ENCODE measurements at places on chromosomes 6 and 20.

GRCh38 chr6:88459643-88460042, 293.5 kb upstream of the CNR1 start:
- no peak for DNase-seq

- no peak for DNase-seq
These were observed 203.3 kb downstream of the PREX1 start for GRCh38 chr20:48624315-48625020.

DNA sequence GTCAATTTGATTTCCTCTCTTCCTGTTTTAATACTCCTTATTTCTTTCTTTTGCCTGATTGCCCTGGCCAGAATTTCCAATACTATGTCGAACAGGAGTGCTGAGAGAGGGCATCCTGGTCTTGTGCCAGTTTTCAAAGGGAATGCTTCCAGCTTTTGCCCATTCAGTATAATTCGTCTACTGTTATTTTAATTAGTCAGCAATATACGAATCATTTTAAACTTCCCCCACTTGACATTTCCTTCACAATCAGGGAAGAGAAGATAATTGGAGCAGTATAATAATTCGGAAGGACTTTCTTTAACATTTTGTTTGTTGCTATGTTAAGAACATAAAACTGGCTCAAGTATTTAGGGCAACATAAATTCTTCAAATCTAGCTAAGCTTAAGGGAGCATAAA, 860.3 kb upstream of the SLC35B3 start:
- no peak for DNase-seq

DNA sequence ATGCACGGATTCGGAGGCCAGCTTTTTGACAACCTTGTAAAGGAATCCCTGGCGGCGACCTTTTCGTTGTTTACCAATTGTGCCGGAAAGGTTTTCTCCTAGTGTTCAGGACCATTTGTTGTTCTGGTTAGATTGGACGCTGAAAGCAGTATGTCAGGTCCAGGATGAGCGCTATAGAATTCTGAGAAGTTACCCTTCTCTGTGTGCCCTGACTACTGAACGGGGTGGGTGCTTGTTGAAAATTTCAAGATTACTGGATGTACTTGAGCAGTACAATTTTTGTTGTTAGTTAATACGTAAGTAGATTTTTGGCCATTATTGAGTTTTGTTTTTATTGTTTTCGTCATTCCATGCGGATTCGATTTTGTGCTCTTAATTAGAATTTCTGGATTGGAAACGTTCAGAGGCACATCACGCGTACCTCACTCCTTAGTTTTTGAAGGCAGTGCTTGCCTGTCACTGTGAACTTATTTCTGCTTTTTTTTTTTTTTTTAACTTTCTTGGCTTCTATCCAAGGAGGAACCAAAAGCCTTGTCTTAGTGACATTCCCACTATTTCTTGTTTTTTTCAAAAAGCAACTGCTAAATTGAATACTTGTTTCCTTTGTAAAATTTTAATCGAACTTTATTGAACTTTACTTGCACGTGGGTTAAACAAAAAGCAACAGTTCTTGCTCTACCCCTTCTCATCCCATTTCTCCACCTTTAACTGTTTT, 898 bp downstream of the XRN2 start:
- DNase-seq, result no peak

DNA sequence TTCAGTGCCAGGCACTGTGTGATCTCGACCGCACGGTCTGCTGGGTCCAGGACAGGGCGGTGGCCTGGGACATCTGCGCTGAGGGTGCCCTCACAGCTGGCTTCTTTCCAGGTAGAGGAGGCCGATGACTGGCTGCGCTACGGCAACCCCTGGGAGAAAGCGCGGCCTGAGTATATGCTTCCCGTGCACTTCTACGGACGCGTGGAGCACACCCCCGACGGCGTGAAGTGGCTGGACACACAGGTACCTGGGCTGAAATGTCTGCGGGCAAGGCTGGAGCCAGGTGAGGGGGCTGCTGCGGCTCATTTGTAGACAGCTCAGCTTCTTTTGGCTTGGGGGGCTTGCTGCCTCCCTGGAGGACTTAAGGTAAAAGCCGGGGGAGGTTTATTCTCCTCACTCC, 26.6 kb downstream of the PYGB start:
- peak; percentile 4 for DNase-seq

DNA sequence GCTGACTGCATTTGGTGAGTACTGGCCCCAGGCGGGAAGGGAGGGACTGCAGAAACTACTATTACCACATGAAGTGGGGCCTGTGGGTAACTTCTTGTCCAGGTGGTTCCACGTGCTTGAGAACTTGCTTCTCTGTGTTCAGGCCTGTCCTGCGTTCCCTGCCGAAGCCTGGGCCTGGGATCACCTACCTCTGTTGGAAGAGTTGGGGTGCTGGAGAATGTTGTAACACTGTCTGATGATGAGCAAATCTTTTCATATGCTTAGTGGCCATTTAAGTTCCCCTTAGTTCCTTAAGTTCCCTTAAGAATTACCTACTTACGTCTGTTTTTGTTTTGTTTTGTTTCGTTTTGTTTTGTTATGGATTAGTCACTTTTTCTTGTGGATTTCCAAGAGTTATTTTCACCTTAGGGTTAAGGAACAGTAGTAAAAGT, 154.4 kb downstream of the DTNBP1 start:
- no peak for DNase-seq

DNA sequence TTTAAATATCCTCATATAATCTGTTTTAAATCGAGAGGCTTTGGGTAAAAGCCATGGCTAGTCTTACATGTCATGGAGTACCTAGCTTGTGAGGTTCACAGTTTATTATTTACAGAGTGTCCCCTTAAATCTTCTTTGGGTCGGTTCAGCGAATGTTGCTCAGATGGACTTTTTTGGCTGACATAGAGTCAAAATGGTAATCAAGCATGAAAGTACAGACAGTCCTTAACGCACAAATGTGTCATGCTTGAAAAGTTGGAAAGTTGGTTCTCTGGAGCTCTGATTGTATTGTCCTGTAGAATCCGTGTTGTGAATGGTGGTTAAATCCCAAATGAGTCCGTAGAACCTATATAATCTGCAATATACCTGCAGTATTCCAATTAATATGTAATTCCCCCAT, 22.0 kb downstream of the PTPN1 start:
- DNase-seq, result no peak

DNA sequence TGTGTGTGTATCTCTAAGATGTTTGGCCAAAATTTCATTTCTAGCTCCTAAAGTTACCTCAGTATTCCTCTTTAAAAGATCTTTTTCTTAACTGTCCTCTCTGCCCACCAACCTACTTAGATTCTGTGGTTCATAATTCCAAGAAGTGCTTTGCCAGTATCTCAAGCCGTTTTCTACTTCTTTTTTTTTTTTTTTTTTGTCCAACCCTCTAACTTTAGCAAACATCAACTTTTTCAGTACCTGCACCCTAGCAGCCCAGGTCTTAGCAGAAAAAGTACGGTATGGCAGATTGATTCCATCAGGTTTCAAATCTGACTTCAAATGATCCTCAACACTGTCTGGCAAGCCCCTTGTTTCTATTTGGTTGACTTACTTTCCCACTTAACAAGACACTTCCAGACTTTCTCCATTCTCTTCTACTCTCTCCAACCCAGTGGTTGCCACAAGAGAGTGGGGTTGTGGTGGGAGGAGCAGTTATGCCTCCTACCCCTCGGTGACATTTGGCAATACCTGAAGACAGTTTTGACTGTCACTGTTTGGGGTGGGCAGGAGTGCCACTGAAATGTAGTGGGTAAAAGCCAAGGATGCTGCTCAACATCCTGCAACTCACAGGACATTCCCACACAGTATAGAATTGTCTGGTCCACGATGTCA, 10.8 kb upstream of the MAN1A1 start:
- no peak for DNase-seq

GRCh38 chr6:166351715-166352285, 9.5 kb upstream of the SFT2D1 start:
- no peak for DNase-seq

DNA sequence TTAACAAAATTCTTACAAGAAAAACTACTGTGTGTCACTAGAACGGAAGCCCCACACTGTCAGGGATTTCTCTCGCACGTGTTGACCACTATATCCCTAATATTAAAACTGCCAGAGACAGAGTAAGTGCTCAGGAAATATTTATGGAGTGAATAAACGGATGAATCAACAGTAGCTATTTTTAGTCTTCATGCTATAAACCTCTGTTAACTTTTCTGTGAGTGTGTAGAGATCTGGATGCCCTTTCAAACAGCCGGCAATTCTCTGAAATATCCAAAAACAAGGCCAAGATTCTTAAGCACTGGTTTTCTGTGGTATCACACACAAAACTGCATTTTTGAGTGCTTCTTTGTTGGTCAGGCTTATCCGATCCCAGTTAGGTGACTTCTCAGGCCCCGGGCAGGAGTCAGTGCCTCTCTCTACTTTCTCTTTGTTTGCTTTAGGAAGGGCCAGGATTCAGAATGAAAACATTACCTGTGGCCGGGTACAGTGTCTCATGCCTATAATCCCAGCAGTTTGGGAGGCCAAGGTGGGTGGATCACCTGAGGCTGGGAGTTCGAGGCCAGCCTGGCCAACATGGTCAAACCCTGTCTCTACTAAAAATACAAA, 15.7 kb downstream of the ATP9A start:
- no peak for DNase-seq

- DNase-seq, result no peak
These were observed 144.1 kb upstream of the PDE7B start for GRCh38 chr6:135707426-135707825.

DNA sequence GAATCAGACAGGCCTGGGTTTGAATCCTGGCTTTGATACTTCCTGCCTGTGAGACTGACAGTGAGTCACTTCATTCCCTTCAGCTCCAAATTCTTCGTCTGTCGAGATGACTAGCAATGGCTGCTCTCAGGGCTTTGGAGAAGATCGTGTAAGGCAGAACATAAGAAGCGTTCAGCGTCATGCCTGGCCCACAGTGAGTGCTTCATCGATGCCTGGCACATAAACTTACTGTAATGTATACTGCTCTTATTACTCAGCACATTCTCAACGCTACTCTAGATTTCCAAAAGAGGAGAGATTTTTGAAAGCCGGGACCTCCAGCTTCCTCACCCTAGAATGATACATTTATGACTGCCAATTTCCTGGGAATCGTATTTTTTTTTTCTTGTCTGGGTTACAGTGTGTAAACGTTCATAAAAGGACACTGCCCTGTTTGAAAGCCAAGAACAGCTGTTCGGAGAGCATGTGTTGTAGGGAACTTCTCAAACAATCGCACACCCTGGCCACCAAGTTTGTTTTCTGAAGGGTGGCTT, 16.2 kb upstream of the BCAS1 start:
- DNase-seq, result no peak

DNA sequence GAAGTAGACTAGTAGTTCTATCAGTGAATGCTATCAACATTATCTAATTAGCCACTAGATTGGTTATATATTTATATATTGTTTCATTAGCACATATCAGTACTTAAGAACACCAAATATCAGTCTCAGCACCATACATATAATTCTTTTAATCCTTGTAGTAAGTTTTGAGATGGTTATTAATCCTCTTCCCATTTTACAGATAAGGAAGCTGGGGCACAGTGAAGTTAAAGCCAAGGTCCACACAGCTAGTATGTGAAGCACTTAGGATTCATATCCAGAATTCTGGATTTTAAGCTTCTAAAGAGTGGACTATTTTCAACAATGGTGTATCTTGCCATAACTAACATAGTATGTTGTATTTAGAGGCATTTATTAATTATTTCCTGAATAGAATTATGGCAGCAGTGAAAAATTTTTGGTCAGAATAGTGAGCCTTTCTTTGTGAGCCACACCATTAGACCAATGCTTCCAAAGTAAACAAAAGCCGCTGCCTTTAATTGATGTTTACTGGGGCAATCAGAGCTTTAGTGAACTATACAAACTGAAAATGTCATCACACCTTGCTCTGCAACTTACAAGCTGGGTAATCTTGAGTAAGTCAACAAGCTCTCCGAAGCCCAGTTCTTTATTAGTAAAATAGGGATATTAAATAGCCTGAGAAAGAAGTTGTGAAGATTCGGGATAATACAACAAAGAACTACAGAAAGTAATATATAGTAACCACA, 41.9 kb upstream of the HBS1L start:
- no peak for DNase-seq

DNA sequence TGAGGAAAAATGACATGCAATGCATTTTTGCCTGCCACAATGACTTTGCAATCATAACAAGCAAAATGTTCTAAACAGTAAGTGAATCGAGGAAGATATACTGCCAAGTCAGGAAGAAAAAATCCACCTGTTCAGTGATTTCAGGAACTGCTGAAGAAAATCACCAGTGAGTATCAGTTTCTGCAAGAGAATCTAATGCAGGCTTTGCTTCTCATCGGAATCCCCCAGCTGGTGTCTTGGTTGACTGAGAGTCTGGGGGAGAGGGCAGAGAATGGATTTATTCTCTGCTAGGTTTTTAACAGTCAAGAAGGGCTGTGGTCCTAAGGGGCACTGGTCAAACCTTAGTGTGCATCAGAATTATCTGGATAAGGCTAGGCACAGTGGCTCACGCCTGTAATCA, 363.4 kb downstream of the CDH26 start:
- DNase-seq, result no peak

- DNase-seq, result no peak
These were observed 274.9 kb downstream of the RFPL4B start for GRCh38 chr6:112622036-112622435.

GRCh38 chr6:169955731-169956437, 204.5 kb downstream of the ERMARD start:
- no peak for DNase-seq

GRCh38 chr6:17289630-17290061, 8.5 kb downstream of the RBM24 start:
- no peak for DNase-seq

DNA sequence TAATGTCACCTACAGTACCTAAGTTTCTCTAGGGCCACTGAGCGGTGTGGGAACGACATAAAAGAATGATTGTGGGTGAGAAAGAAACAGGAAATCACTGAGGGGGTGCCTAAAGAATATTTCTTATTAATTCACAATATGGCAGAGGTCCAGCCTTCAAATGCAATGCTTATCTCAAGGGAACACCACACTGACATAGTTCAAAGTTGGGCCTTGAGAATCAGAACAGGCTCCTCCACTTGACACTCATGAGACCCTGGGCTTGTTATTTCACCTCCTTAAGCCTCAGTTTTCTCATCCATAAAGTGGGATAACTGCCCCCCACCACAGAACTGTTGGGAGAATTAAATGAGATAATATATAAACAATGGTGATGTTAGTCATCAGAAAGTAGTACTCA, 40.4 kb upstream of the ARHGAP18 start:
- DNase-seq, result no peak

DNA sequence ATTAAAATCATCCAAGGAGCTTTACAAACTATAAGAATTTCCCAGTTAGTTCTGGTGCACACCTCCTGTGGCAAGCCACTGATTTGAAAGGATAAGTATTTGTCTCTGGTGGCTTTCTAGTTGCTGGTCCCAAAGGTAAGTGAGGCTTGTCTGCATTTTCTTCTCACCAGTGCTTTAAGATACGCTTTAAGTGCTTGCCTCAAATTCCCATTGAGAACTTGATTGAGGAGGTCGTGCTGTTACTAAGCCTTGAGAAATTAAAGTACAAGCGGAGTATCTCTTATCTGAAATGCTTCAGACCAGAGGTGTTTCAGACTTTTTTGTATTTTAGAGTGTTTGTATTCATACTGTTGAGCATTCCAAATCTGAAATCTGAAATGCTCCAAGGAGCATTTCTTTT, 29.9 kb upstream of the MYO6 start:
- no peak for DNase-seq
